H4 (cell line): ENCODE measurements at places on chromosomes 6 and 20. TPM values are rescaled to one million over a fixed set of nuclear protein-coding genes. Genes with fewer than 3 reads are reported as not detected.
A peak's percentile ranks its signal among the peaks of the same experiment; 100 is the strongest.

GRCh38 chr6:79902046-79902445 is 45.3 kb downstream of the ELOVL4 start:
- DNase-seq: no peak

GRCh38 chr6:100167585-100167984 is 173.6 kb upstream of the MCHR2 start:
- DNase-seq: no peak

DNA sequence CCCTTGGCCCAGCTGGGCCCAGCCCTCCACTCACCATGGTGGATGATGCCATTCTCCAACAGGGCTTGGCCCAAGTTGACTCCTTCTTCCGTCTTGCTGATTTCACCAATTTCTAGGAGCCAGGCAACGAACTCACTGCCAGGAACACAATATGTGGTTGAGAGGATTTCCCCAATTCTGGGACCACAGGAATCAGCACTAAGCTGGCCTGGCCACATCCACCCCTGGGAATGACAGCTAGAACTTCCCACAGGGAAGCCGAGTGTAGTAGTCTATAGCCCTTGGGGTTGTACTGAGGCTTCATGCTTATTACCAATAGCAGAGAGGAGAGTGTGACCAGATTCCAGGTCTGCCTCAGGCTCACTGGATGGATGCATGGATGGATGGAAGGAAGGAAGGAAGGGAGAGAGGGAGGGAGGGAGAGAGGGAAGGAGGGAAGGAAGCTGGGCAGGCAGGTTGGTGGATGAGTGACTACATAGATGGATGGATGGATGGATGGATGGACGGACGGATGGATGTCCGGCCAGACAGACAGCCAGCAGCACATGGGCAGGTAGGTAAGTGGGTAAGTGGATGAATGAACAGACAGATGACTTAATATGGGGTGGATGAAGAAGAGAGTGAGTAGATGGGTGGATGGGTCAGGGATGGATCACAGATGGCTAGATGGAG is 146.5 kb downstream of the PREX1 start:
- DNase-seq: no peak

DNA sequence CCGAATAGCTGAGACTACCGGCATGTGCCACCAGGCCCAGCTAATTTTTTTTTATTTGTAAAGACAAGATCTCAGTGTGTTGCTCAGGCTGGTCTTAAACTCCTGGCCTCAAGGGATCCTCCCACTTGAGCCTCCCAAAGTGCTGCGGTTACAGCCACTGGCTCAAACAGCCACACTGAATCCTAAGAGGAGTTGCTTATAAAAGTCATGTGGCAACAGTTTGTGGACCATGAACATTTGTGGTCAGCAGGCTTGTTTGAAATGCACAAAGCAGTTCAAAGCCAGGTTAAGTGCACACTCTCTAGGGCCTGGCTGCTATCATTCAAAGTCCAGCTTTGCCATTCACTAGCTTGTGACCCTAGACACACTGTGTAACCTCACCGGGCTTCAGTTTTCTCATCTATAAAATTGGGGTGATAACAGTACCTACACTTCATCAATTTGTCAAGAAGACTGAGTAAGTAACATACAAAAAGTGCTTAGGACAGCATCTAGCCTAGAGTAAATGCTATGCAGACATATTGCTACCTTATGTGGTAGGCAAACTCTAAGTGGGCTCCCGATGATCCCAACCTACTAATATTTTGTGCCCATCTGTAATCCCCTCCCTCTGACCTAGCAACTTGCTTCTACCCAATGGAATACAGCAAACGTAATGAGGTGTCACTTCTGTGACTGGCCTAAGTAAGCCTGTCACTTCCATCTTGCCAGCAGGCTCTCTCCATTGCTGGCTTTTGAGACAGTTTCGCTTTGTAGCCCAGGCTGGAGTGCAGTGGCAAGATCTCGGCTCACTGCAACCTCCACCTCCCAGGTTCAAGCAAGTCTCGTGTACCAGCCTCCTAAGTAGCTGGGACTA is 122.9 kb downstream of the ZMYND8 start:
- DNase-seq: no peak

GRCh38 chr6:24004062-24004461 is 122.0 kb upstream of the NRSN1 start:
- peak; percentile 12 for DNase-seq

GRCh38 chr20:17965042-17965697 is 3.4 kb downstream of the SNX5 start:
- no peak for DNase-seq

Gene PI16
- not detected in 2 replicates for total RNA-seq

Gene ADAM33
- not detected in 2 replicates for total RNA-seq
